ENCODE measurements at places on chromosomes 2 and 18.

- no peak for DNase-seq
Measured at GRCh38 chr2:137183206-137183898, 418.0 kb downstream of the THSD7B start.

GRCh38 chr2:215535125-215535668 is 99.3 kb upstream of the FN1 start:
- DNase-seq, result no peak

GRCh38 chr2:226836548-226836885 is 663 bp downstream of the RHBDD1 start:
- no peak for DNase-seq

GRCh38 chr2:212953170-212953920 is 198.1 kb downstream of the IKZF2 start:
- DNase-seq, result no peak

DNA sequence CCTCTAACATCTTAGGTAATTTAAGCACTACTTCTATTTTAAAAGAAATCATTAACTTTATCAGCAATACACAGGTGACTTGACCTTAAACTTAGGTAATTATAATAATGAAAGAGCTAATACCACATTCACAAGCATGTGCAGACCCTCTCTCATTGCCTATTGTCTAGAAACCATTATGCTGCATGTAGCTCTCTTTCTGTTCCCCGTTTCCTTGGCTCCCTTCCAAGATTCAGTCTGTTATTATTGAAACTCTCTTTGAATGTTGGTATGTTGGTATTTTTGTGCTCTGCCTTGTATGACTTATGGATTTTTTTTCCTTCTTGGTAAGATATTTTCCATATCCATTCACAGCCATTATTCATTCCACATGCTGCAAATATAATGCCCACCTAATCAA is 201.2 kb downstream of the CDCA7 start:
- peak; percentile 39 for DNase-seq

GRCh38 chr18:58896734-58897508 is 32.2 kb downstream of the ZNF532 start:
- DNase-seq, result no peak

DNA sequence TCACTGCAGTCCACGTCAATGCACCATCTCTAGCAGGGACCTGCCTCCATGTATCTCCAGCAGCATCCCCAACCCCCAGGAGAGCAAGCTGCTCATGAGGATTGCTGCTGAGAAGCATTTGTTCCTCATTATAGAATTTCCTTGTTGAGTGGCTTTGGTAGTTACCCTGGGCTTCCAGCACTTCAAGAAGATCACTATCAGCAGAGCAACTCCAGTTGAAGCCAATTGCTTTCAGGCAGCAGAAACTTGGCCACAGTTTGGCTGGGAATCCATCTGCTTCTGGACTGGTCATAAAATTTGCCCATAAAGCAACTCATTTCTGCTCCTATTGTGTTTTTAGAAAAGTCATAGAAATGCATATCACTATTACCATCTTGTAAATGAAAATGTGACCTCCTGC is 17.4 kb downstream of the TRPM8 start:
- no peak for DNase-seq

DNA sequence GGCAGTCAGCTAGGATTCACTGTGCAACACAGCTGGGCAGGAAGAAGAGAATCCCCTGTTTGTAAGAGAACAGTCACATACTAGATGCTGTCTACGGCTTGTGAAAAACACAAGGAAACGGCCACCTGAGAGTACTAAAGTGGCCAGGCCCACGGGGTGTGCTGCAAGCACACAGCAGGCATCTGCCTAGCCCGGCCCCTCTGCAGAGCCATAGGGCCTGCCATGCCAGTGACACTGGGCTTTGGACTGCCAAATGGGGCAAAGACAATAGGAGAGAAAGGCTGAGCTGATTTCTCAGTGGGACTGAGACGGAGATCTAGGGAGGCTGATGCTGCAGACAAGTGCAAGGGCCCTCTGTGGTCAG is 10.3 kb downstream of the TUBB6 start:
- no peak for DNase-seq

- DNase-seq, result no peak
Measured at GRCh38 chr2:19262150-19262549, 96.3 kb downstream of the OSR1 start.

DNA sequence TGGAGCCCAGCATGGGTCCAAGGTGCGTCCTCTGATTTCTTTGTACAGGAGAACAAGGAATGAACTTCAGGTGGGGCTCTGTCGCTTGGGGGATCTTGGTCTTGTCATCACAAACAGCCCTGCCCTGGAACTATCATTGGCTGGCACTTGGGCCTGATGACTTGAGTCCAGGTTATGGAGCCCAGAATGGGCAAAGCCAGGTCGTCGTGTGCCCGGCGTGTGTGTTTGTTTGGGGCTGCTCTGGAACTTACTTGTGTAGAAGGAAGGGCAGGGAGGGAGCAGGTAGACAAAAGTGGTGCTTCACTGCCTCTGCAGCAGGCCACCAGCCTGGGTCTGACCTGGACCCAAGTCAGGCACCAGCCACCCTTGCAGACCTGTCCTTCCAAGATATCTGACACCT is 306.3 kb upstream of the HS6ST1 start:
- DNase-seq, result no peak

- DNase-seq, result no peak
Measured at GRCh38 chr2:224142397-224143312, 103.6 kb upstream of the SERPINE2 start.
